ENCODE measurements at places on chromosomes 13 and 19. TPM values are rescaled to one million over a fixed set of nuclear protein-coding genes. Genes with fewer than 3 reads are reported as not detected.

LMTK3 gene
- 0.10 TPM for total RNA-seq

UBE2S gene
- 121 TPM for total RNA-seq

SERTAD1 gene
- total RNA-seq: 11.4 TPM

FGF9 gene
- not detected for total RNA-seq

ZNF564 gene
- 6.9 TPM for total RNA-seq

All from vein endothelial cell (primary cell).